ENCODE measurements at places on chromosomes 12 and 14. TPM values are rescaled to one million over a fixed set of nuclear protein-coding genes. Genes with fewer than 3 reads are reported as not detected.

- H3K4me1 ChIP-seq, result no peaks in the 10 kb centered on the region
- peaks cover 92% of the 10 kb centered on the region for H3K36me3 ChIP-seq
- H3K4me3 ChIP-seq, result no peak overlapping the region
- no peaks in the 10 kb centered on the region for H3K27me3 ChIP-seq
- DNase-seq, result no peak
These were observed 14.6 kb downstream of the GNPNAT1 start for GRCh38 chr14:52776816-52777215.

HPD gene
- 1.3 TPM for total RNA-seq

DNA sequence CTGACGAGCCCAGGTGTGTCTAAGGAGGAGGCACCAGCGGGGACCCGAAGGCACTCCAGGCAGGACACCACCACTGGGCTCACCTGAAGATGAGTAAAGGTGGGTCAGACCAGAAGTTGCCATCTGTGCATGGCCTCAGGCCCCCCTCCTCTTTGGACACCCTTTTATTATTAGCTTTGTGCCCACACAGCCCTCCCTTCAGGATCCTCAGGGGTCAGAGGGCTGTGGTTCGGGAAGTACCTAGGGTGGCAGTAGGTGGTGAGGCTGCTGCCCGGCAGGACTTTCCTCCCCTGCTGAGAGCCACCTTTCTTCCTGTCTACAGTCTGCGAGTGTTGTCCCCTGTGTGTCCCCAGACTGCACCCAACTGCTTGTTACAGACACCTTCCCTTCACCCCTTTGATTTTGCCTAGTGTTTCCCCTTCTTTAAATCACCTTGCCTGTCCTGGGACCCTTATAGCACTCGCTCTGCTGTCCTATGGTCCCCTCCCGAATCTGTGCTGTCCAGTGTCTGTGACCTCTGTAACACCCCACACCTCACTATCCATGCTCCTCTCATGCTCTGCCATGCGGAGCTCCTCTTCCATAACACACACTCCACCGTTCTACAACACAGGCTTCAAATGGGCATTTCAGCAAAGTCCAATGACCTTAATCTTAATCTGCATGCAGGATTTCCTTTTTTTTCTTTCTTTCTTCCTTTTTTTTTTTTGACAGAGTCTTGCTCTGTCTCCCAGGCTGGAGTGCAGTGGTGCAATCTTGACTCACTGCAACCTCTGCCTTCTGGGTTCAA, 25.7 kb downstream of the SOAT2 start:
- H3K27ac ChIP-seq, result no peak overlapping the region
- no peak for DNase-seq
- H3K27me3 ChIP-seq, result no peaks in the 10 kb centered on the region
- no peak overlapping the region for H3K4me3 ChIP-seq
- no peaks in the 10 kb centered on the region for H3K4me1 ChIP-seq
- H3K36me3 ChIP-seq, result no peaks in the 10 kb centered on the region

DNA sequence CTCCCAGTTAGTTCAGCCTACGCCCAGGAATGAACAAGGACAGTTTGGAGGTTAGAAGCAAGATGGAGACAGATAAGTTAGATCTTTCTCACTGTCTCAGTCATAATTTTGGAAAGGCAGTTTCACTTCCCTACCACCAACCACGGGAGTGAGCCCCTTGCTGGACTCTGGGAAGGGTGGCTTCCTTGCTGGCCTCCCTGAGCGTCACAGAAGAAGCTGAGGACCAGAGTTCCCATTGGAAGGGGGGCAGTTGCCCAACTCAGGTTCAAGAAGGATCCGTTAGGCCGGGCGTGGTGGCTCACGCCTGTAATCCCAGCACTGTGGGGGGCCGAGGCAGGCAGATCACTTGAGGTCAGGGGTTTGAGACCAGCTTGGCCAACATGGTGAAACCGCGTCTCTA, 106.2 kb upstream of the MAX start:
- no peaks in the 10 kb centered on the region for H3K4me1 ChIP-seq
- H3K27ac ChIP-seq, result no peak overlapping the region
- no peaks in the 10 kb centered on the region for H3K27me3 ChIP-seq
- H3K4me3 ChIP-seq, result no peak overlapping the region
- no peak for DNase-seq
- no peaks in the 10 kb centered on the region for H3K36me3 ChIP-seq

TAS2R13 gene
- total RNA-seq, result not detected

- H3K27ac ChIP-seq, result no peak overlapping the region
- peaks cover 9% of the 10 kb centered on the region for H3K4me1 ChIP-seq
- DNase-seq, result no peak
These were observed 78.9 kb downstream of the AKAP6 start for GRCh38 chr14:32408018-32408417.

RTL1 gene
- total RNA-seq, result not detected

GRCh38 chr14:92561906-92562479, 48.4 kb downstream of the RIN3 start:
- H3K27ac ChIP-seq, result no peak overlapping the region
- DNase-seq, result no peak
- H3K4me1 ChIP-seq, result peaks cover 39% of the 10 kb centered on the region

TAS2R8 gene
- not detected for total RNA-seq

Measured in esophagus squamous epithelium (tissue), 5 donors.